ENCODE measurements at places on chromosomes 7 and 10.

DNA sequence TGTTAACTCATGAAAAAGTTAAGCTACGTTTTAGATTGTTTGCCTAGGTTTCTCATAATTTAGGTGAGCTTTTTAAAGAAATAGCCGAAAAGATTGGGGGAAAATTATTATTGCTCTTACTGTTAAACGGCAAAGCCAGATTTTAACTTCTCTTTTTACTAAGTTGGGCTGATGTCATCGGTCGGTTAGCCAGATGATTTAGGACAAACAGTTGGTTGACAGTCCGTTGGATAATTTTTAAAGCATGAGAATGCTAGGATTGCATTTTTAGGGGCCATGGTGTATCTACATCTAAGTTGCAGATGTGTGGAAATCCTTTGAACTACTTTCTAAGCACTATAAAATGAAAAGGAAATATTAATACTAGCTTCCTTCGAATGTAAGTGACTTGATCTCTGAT, 280.9 kb upstream of the AKR1E2 start:
- no peak for DNase-seq

DNA sequence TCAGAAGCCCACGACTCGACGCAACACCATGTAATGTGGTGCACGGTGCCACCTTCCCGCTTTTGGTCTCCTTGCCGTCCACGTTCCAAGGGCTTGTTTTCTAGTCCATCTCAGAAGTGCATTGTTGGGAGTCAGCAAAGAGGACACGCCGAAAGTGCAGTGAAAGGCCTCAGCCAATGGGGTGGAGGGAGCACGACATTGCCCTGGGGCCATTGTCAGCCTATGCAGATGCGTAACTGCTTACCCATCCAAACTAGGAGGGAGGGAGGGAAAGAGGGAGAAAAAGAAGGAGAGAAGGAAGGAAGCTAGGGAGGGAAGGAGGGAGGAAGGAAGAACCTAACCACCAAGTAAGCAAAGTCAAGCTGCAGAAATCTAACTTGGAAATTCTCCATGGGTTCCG, 202.4 kb downstream of the CCDC3 start:
- no peak for DNase-seq

- DNase-seq: no peak
Measured at GRCh38 chr10:110431659-110432058, 66.0 kb upstream of the DUSP5 start.

DNA sequence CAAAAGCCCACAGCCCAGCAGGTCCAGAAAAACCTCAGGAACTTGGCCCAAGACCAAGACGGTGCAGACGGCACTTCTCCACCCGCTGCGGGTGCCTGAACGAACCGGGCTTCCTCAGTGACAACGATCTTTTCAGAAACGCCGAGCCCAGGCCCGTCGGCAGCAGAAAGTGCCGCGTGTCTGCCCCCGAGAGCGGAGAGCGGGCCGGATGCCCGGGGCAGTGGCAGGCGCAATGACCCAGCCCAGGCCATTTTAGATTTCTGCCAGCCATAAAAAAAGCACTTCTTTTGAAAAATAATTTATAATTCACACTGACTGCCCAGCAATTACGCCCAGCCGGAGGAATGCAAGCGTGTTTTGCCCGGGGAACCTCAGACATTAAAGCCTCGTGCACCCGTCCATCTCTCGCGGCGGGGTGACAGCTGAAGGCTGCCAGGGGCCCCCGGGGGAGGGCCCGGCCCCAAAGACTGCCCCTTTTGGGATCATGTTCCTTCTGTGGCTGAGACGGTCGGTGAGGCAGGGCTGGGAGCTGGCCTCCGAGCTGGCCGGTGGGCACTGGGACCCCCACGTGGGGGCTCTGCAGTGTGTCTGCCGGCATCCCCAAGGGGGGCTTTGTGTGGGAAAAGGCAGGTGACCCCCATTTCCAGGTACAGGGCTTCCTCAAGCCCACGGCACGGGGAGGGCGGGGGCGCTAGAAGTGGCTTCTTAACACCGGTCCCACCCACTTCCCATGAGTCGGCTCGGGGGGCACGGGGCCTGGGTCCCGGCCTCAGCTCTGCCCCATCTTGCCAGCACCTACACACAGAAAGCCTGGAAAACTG, 71.3 kb upstream of the PDGFA start:
- DNase-seq: no peak

GRCh38 chr10:82242778-82243177, 367.8 kb downstream of the NRG3 start:
- DNase-seq: no peak

DNA sequence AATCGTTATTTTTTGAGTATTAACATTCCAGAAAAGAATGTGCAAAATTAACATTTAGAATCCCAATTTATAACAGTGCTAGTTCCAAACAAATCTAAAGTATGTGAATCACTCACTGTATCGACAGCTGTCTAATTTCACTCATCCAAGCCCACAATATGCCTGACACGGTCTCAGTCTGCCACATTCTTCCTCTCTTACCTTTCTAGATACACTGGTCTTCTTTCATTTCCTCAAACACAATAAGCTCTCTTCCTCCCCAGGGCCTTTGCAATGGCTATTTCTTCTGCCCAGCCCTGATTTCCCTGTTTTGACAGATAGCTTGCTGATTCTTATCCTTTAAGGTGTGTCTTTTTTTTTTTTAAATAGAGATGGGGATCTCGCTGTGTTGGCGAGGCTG, 48.8 kb downstream of the UBE2H start:
- no peak for DNase-seq

GRCh38 chr10:119917777-119918176, 25.2 kb downstream of the SEC23IP start:
- DNase-seq: no peak

GRCh38 chr7:78662939-78663338, 790.5 kb downstream of the MAGI2 start:
- DNase-seq: no peak

- DNase-seq: no peak
Measured at GRCh38 chr7:73599916-73600315, 21.5 kb upstream of the TBL2 start.

All from activated T-helper 1 cell treated with Interleukin-2 at 50 U/mL for 16 hours (primary cell).